IMR-90 (cell line): ENCODE measurements at places on chromosomes 11 and 22.

DNA sequence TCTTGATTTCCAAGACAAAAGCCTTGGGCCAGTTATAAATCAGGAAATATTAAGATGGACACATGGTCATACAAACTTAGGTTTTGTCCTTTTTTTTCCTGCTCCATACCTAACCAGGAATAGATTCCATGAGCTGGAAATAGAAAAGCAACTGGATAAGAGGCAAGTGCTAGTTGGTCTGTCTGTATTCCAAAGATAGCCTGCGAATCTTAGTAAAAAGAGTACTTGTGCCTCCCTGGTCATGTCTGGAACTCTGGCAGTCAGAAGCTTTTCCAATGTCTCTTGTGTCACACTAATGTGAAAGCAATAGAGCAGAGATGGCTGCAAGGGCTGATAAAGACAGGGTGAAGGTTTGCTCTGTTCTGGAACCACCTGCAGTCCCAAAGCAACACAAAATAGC, 590.2 kb upstream of the ANO5 start:
- DNase-seq, result no peak

GRCh38 chr11:70829134-70829885, 423.1 kb downstream of the SHANK2 start:
- no peak for DNase-seq

- DNase-seq, result no peak
These were observed 9.4 kb downstream of the SPATA19 start for GRCh38 chr11:133835593-133836548.

- DNase-seq, result no peak
These were observed 82.6 kb upstream of the SHISAL1 start for GRCh38 chr22:44395118-44396005.

GRCh38 chr22:27170491-27170890, 513.1 kb downstream of the MIAT start:
- peak; percentile 48 for DNase-seq

GRCh38 chr11:64858467-64859263, 14.2 kb upstream of the CDC42BPG start:
- no peak for DNase-seq

DNA sequence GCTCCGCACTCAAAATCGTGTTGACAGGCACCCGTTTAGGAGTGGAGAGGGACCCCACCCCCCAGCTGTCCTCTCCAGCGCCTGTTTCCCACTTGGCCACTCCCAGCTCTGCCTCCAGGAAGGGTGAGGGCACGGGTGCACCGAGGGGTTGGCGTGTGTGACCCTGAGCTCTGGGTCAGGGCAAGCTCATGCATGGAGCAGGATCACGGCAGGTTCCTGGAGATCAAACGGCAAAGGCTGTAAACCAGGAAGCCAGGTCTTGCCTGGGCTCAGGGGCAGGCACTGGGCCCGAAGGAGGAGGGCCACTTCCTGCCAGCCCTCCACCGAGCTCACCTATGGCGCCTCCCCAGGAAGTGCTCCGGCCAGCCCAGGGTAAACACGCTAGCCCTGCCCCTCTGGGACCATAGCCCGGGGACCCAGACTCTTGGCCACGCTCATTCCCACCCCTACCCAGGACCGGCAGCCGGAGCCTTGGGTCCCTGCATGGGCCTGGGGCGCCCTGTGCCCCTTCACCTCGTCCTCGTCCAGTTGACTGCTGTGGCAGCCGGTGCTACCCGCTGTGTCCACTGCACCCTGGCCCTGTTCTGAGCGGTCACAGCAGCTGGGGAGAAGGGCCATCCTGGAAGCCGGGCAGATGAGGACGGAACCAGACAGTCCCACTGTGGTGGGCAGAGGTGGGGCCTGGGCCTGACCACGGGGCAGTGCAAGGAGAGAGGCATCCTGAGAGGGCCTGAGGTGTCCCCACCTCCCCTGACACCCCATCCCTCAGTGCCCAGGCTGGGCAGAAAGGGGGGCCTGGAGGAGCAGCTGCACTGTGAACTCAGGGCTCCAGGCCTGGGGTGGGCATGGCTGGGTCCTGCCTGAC, 1.0 kb upstream of the EPS8L2 start:
- no peak for DNase-seq

- DNase-seq, result no peak
These were observed 14.5 kb upstream of the TP53AIP1 start for GRCh38 chr11:128957202-128957482.

GRCh38 chr22:33984656-33985285, 64.5 kb upstream of the LARGE1 start:
- DNase-seq, result no peak

DNA sequence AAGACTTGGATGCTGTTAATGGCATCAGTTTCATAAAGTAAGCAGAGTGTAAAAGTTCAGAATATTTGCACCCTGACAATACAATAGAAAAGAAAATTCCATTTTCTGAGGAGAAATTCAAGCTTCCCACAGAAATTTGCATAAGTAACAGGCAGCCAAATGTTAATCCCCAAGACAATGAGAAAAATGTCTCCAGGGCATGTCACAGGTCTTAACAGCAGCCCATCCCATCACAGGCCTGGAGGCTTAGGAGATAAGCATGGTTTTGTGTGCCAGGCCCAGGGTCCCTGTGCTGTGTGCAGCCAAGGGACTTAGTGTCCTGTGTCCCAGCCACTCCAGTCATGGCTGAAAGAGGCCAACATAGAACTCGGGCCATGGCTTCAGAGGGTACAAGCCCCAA, 347.6 kb downstream of the LUZP2 start:
- DNase-seq, result no peak

GRCh38 chr11:69644071-69644961, 3.4 kb downstream of the CCND1 start:
- peak; percentile 92 for DNase-seq

- no peak for DNase-seq
These were observed 90.0 kb downstream of the IGLL5 start for GRCh38 chr22:22977479-22978200.

DNA sequence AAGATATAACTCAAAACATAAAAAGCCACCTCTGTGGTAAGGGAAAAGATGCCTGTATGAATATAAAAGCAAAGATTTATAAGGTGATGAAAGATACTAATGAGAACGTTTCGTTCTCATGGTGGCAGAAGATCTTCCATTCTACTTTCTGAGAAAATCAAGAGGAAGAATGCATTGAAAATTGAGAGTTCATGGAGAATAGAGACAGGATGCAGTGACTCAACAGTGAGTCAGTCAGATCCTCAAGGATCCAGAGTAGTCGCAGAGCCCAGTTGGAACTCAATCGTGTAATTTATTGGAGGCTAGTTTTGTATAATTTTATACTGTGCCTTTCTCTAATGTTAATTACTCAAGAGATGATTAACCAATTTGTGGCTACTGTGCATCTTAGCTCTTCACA, 73.3 kb downstream of the ENTHD1 start:
- peak; percentile 82 for DNase-seq

DNA sequence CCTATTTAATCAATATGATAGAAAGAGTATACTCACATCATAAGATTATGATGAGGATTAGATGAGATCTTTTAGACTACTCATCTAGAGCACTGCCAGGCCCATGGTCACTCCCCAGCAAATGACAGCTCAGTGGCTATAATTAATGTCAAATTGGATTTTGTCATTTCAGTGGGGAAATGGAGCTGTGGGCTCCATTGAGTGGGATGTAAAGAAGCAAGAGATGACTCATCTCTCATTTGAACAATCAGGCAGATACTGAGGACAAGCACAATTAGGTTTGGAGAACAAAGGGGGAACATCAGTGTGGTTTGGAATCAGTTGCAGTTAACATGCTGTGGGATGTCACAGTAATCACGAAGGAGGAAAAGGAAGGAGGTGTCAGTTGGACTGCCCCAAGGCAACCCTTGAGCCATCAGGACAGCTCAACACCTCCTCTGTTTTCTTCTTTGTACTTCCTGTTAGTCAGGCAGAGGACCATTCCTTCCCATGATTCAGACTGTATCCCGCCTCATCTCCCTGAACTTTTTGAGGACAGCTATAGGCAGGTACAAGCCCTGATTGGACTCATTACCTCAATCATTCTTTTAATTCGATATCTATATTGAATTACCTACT, 473.7 kb upstream of the ISX start:
- DNase-seq, result no peak

DNA sequence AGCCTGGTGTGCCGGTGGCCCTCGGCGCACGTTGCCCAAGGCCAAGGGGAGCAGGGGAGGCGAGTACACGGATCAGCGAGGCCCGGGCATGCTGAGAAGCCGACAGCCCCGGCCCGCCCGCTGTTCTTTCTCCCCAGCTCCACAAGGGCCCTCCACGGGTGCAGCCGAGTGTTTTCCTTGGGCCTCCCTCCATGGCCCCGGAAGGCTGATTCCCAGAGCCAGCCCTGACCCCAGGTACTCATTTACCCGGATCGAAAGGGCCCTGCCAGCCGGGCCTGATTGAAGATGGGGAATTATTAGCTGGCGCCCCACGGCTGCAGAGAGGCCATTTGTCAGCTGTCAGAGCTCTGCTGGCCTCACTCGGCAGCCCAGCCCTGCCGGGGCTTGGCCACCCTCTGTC, 53.1 kb downstream of the WNT7B start:
- no peak for DNase-seq

- no peak for DNase-seq
These were observed 44.2 kb upstream of the POU2AF1 start for GRCh38 chr11:111423250-111423615.

DNA sequence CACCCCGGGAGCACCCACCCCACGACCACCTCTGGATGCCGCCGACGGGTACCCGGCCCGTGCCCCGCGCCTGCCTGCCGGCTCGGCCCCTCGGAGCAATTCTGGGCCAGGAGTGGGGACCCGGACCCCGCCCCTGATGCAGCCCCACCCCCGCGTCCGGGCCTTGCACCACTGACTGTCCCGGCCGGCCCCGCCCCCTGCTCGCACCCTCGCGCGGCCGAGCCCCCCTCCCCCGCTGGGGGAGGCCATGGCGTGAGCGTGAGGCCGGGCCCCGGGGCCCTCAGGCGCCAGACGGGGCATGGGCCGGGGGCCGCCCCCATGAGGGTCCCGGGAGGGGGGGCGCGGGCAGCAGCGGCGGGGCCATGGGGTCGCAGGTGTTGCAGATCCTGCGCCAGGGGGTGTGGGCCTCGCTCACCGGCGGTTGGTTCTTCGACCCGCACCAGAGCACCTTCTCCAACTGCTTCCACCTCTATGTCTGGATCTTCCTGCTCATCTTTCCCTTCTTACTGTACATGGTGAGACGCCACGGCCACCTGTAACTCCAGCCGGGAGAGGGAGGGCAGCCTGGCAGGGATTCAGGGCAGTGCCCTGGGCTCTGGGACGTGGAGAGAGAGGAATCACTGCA, 486 bp downstream of the PCNX3 start:
- DNase-seq, result no peak

DNA sequence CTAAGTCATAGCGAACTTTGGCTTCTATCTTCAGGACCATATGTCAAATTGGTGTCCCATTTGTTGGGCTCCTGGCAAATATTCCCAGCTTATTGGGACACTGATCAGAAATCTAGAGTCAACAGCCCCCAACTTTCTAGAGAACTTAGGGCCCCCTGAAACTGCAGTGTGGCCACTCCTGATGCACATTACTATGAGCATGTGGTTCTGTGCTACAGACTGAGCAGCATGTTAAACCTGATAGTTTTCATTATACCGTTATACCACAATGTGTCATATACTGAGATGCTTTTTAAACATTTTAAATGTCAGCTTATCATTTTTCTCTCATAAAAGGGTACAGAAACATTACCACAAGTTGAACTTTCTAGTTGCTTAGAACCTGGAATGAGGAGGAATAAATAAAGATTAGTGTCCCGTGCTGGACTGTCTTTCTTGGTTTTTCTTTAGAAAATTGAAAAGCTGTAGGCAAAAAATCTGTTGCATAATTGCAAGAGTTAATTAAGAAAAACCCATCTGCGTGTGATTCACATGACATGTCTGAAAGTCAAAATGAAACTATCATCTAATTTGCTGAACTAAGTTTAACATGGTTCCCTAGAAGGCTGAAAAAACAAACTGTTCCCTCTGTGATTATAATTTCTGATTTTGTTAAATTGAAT, 16.4 kb upstream of the CTSC start:
- DNase-seq, result no peak

DNA sequence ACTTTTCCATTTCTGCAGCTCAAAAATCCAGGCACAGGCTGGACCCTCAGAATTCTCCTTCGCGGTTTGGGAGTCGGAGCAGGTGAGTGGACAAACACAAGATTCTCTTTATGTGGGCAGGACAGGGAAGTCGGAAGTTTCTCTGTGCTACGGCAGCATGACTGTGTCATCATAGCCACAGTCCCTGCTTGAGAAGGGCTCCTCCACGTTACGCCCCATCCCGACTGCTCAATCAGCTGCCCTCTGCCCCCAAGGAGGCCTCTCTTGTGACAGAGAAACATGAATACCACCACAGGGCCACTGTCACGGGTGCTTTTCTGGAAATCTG, 89.0 kb upstream of the SHISAL1 start:
- no peak for DNase-seq

DNA sequence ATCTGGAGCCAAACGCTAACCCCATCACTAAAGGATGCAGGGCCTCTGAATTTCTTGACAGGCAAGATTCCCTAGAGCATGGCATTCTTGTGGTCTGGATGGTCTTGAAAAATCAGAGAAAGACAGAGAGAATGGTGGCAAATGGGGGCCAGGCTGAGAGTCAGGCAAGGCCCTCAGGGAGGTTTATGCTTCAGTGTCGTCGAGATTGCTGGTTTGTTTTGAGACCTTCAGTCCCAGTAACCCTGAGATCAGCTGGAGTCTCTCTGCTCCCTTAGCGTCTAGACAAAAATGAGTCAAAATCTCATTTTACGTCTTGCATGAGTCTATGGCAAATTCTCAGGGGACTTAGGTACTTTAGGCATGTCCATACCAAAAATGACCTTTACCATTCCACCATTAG, 539.3 kb downstream of the SOX6 start:
- DNase-seq, result peak; percentile 28

GRCh38 chr22:49934160-49934890, 15.9 kb downstream of the CRELD2 start:
- peak; percentile 12 for DNase-seq

DNA sequence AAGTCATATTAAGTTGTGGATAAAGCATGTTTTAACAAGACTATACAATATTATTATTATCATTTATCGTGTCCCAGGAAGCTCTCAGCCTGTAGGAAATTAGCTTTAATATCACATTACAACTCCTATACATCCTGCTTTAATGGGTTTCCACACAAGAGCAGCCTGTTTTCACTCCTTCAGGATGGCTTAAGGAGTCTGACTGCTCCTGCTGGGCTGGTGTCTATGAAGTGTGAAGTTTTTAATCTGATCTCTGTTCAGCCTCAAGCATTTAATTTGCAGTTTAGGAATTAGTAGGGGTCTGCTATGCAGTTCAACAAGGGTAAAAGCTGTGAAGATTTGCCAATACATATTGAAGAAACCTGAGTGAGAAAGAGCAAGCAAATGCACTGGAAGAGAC, 653.4 kb upstream of the LRRC4C start:
- DNase-seq, result no peak

DNA sequence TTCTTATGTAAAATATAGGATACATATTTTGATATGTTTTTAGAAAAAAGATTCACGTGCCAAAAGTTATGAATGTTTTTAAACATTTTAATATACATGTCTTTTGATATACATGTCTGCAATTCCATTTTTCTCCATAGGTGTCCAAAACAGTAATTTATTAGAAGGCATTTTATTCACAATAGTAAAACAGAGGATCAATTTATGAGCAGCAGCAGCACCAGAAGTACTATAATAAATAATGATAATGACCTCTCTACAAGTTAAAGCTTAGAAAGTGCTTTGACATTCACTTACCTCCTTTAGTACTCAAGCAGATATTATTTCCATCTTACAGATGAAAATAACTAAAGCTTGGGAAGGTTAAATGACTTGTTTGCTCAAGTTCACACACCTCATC, 96.7 kb upstream of the DBX1 start:
- DNase-seq, result no peak

GRCh38 chr22:41699264-41700107, at the start of gene MEI1:
MEI1 (plus strand) TSS chr22:41699503; CDS start chr22:41699539, 36 bp downstream.
- DNase-seq, result peak; percentile 56

GRCh38 chr11:102615077-102615893, 9.8 kb downstream of the MMP20 start:
- DNase-seq, result no peak
